CD4-positive, alpha-beta T cell treated with Interleukin-10 for 1 hour (primary cell): ENCODE measurements at places on chromosomes 6 and 20.

- no peak for DNase-seq
These were observed 20.9 kb upstream of the PNPLA1 start for GRCh38 chr6:36248980-36249379.

DNA sequence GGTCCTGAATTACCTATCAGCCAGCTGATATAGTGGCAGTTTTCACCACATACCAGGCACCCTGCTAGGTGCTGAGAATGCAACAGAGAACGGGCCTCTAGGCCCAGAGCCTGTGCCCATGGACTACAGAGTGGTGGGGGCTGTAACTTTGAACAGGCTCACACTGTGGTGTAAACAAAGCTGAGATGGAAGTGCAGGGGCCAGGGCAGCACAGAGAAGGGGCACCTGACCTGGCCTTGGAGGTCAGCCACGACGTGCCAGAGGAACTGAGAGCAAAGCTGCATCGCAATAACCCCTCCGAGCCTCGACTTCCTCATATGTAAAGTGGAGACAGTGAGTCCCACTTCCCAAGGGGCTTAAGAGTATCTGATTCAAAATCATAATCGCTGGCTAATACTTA, 105.8 kb downstream of the MAFB start:
- no peak for DNase-seq

DNA sequence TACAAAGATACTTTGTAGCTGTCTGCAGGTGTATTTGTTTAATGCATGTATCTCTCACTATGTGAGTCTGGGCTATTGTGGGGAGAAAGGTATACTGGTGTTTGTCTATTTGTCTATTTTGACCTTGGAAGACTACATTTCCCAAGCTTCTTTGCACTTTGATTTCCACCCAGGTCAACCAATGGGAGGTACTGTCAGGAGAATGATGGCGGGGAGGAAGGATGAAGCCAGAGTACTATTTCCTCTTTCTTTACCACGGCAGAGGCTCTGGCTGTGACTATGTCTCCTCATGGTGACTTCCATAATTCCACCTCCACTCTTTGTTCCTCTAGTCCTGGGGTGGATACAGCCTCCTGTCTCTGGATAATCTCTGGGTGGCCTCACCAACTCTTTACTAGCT, 23.1 kb downstream of the LBP start:
- DNase-seq = no peak

DNA sequence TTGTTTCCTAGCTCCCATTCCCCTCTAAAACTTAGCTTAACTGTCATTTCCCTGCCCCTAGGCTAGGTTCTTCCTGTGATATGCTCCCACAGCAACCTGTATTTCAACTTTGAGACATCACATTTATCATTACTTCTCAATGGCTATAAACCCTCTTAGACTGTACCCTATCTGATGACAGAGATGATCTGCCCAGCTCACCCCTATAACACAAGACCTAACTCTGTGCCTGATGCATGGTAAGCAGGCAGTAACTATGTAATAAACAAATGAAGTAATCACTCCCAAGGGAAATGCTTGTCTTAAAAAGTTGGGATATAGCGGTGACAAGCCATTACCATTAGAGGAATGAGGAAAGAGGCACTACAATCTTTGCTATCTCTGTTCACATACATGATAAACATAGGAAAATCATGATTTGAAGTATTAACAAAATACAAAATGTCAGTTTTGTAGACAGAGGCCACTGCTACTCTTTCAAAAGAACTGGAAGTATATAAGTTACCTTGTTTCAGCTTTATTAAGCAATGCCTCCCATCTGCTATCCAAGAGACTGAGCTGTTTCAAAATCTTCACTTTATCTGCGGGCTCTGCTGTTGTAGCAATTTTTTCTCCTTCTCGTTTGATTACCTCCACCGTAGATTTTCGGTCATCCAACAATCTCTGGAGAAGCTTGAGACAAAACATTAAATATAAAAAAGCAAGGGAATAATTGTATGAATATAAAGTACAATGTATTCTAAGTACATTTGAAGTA, 110.7 kb downstream of the DST start:
- DNase-seq = no peak

GRCh38 chr6:53811082-53811481, 16.3 kb downstream of the LRRC1 start:
- DNase-seq = no peak

DNA sequence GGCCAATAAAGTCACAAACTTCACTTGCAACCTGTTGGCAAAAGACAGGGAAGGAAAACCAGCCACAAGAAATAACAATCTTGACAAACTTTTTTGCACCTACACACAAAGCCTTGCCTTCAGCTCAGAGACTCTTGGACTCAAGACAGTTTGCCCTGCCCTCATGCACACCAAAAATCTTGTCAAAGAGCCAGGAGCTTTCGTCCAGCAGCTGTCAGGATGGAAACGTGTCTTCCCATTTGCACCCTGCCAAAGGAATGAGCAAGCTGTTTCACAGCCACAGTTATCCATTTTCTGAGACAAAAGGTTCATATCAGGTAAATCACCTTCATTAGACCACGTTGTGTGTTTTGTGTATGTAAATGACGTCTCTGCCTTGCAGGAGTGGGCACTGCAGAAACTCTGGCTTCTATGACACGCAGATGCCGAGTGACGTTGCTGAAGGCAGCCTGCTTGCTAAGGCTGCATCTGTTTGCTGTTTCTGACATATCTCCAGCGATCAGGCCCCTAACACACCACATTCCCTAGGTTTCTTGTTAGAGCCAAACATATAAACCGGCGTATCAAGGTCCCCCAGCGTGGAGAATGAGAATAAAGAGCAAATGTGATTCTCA, 193.4 kb downstream of the SYNDIG1 start:
- no peak for DNase-seq
